ENCODE measurements at places on chromosomes 12 and 14.
A peak's percentile ranks its signal among the peaks of the same experiment; 100 is the strongest.

DNA sequence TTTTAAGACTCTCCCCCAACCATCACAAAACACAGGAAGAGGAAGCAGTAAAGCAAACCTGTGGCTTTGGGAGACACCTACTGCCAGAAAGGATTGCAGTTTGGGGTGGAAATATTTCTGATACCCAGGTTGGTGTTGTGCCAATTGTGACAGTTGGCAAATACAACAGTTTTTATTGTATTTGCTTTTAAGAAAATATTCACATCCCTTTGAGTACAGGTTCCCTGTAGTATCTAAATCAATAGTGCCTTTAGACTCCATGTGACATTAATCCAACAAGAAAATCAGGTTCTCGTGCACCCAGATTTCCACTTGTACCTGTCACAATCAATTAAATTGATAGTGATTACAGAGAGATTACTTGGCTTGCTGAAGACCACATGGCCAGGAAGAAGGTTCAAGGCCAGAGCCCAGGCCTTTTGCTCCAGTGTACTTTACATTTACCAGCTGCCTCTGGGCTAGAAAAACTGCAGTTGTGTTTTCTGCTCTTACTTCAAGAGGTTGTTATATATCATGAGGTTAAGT, 361.2 kb downstream of the ATP23 start:
- DNase-seq, result no peak

- peak; percentile 40 for DNase-seq
These were observed at the start of gene ACOT4 for GRCh38 chr14:73591690-73592449. Gene ACOT4 (plus strand): TSS chr14:73591873. CDS start chr14:73591960, 87 bp downstream.

- no peak for DNase-seq
These were observed 9.0 kb upstream of the LRTM2 start for GRCh38 chr12:1811281-1811947.

- DNase-seq, result no peak
These were observed 15.8 kb downstream of the ATP5MC2 start for GRCh38 chr12:53660041-53660440.

GRCh38 chr12:91926848-91927247, 218.8 kb downstream of the BTG1 start:
- DNase-seq, result no peak

DNA sequence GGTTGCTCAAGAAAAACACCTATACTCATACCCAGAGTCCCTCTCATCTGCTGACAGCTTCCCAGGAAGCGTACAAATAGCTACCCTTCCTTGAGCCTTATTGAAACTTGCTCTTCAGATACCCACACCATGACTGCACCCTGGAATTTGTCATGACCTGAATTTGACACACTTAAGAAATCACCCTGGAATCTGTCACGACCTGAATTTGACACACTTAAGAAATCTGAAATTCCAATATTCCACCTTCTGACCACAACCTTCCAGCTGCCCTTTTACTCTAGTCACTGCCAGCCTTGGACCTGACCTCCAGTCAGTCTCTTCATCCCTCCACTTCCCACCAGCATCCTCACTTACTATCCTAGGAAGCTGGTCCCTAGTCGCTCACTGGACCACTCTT, 1.1 kb upstream of the HAL start:
- no peak for DNase-seq

- DNase-seq, result no peak
These were observed 22.6 kb upstream of the DUSP16 start for GRCh38 chr12:12585115-12585863.

DNA sequence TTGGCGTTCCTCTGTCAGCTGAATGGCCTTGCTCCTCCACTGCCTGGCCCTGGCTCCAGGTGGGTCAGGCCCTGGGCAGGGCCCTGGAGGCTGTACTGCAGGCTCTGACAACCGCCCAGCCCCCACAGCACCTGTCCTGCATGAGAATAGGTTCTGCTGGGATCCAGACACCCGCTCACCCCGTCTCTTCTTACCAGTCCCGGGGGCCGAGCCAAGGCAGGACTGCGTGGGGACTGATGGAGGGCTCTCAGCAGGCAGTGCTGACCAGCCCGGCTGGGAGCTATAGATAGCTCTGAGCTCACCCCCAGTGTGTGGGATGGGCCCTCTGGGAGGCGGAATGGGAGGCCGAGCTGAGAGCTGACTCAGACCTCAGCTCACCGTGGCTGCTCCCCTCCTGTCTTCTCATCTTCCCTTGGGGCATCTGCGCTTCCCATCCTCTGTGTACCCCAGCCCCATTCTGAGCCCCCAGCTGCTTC, 39.6 kb downstream of the TEAD4 start:
- no peak for DNase-seq

Measured in stimulated activated CD8-positive, alpha-beta memory T cell treated with anti-CD3 and anti-CD28 coated beads, Interleukin-12 subunit alpha, Interleukin-12 subunit beta, amount 100 ng/mL, for 4 hours (primary cell).